Caco-2 (cell line): ENCODE measurements at places on chromosomes 2 and 18. TPM values are rescaled to one million over a fixed set of nuclear protein-coding genes. Genes with fewer than 3 reads are reported as not detected.

- H3K36me3 ChIP-seq: no peaks in the 10 kb centered on the region
- H3K4me1 ChIP-seq: peaks cover 27% of the 10 kb centered on the region
- H3K4me3 ChIP-seq: no peak overlapping the region
- no peaks in the 10 kb centered on the region for H3K27me3 ChIP-seq
- H3K27ac ChIP-seq: no peak overlapping the region
- DNase-seq: peak; percentile 82
These were observed 30.3 kb downstream of the MAIP1 start for GRCh38 chr2:199985625-199986207.

DNA sequence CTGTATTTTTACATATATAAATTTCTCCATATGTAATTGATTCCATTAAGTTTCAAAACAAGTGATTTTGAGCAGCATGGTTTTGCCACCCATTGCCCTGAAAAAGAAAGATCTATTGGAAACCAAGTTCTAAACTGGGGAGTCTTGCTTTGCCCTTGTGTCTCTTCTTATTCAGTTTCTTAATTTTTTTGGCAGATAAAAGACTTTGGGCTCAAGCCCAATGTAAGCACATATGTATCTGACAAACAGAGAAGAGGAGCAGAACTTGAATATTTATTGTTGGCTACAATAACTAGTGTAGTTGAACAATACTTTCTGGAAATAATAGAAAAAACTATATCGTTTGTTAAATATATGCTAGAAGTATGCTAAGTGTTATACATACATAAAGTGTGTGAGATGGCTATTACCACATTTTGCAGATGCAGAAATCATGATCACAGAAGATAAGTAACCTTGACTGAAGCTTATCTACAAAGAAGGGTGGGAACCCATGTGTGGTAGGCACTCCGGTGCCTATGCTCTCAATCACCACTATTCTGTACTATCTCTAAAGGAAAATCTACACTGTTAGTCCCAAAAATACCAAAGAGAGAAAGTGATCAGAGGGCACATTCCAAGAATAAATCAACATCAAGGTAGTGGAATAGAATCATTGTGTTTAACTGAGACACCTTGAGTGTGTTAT is 109.1 kb downstream of the PLA2R1 start:
- H3K27me3 ChIP-seq: no peaks in the 10 kb centered on the region
- no peaks in the 10 kb centered on the region for H3K36me3 ChIP-seq
- DNase-seq: no peak
- no peak overlapping the region for H3K4me3 ChIP-seq
- H3K4me1 ChIP-seq: no peaks in the 10 kb centered on the region

GRCh38 chr2:137254052-137254451 is 488.7 kb downstream of the THSD7B start:
- no peaks in the 10 kb centered on the region for H3K27me3 ChIP-seq
- H3K4me1 ChIP-seq: no peaks in the 10 kb centered on the region
- no peaks in the 10 kb centered on the region for H3K36me3 ChIP-seq
- no peak overlapping the region for H3K27ac ChIP-seq

The CXCR4 gene
- 1.00 and 1.4 TPM in 2 replicates for total RNA-seq

The KCNE4 gene
- not detected in 2 replicates for total RNA-seq

DNA sequence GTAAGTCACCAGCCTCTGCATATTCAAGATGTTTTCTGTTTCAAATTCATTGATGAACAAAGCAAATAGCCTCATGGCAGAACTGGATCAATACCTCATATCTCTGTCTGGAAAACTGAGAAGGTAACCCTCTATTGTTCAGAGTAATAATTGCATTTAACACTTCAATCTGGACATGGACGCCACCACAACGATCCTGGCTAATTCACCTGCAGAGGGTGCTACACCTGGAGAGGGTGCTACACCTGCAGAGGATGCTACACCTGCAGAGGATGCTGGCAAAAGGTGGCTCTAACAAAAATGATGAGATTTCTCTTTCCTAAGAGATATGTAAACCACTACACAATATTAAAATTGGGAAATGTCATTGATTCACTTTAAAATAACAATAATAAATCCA is 183.1 kb upstream of the HNRNPA3 start:
- peak; percentile 53 for DNase-seq
- no peak overlapping the region for H3K27ac ChIP-seq
- H3K27me3 ChIP-seq: peaks cover 1% of the 10 kb centered on the region; the same call in 1 of the 2 replicates
- no peak overlapping the region for H3K4me3 ChIP-seq
- H3K36me3 ChIP-seq: no peaks in the 10 kb centered on the region

The GRP gene
- not detected in 2 replicates for total RNA-seq

- H3K4me1 ChIP-seq: no peaks in the 10 kb centered on the region
- no peaks in the 10 kb centered on the region for H3K27me3 ChIP-seq
- H3K27ac ChIP-seq: no peak overlapping the region
- no peak for DNase-seq
- H3K4me3 ChIP-seq: no peak overlapping the region
These were observed 6.0 kb downstream of the SOX11 start for GRCh38 chr2:5698134-5698533.

The KIAA2012 gene
- 0.27 and 0.37 TPM in 2 replicates for total RNA-seq

DNA sequence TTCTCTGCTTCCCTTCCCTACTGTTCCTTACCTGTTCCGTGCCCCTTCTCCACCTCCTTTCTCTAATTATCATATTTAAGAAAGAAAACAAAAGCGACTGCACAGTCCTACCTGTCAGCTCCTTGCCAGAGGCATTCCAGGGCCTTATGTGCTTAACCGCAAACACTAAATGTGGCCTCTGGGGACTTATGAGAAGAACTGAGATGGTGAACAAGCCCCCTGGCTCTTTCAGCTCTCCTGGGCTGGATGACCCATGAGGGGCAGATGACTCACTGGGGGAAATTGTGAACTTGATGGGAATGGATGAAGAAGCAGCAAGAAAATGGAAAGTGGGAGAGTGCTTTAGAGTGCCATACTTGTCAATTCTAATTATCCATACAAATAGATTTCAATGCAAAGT is 106.3 kb upstream of the LYPD1 start:
- no peak overlapping the region for H3K4me3 ChIP-seq
- H3K27ac ChIP-seq: no peak overlapping the region
- no peak for DNase-seq
- peaks cover 11% of the 10 kb centered on the region; the same call in 1 of the 2 replicates for H3K4me1 ChIP-seq
- no peaks in the 10 kb centered on the region for H3K36me3 ChIP-seq
- H3K27me3 ChIP-seq: no peaks in the 10 kb centered on the region

GRCh38 chr2:119483896-119484718 is 40.2 kb downstream of the SCTR start:
- H3K4me1 ChIP-seq: peaks cover 53% of the 10 kb centered on the region
- H3K27me3 ChIP-seq: no peaks in the 10 kb centered on the region
- H3K4me3 ChIP-seq: no peak overlapping the region
- peak overlapping the region; percentile 56 for H3K27ac ChIP-seq

DNA sequence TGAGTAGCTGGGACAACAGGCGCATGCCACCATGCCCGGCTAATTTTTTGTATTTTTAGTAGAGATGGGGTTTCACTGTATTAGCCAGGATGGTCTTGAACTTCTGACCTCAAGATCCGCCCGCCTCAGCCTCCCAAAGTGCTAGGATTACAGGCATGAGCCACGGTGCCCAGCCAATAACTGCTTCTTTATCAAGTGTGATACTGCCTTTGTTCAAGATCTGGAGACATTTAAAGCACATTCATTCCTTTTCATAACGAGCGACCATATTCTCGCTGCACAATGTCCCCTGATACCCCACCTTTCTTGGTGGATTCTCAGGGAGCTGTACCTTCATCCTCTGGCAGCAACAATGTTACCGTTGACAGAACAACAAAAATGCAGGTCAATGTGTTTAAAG is 75.4 kb downstream of the PIEZO2 start:
- H3K4me3 ChIP-seq: no peak overlapping the region
- no peaks in the 10 kb centered on the region for H3K27me3 ChIP-seq
- DNase-seq: no peak
- no peaks in the 10 kb centered on the region for H3K36me3 ChIP-seq

- no peaks in the 10 kb centered on the region for H3K27me3 ChIP-seq
- H3K36me3 ChIP-seq: no peaks in the 10 kb centered on the region
- H3K4me3 ChIP-seq: no peak overlapping the region
- no peak overlapping the region for H3K27ac ChIP-seq
- no peaks in the 10 kb centered on the region for H3K4me1 ChIP-seq
- DNase-seq: no peak
These were observed 635.7 kb upstream of the NRXN1 start for GRCh38 chr2:51667679-51668078.

GRCh38 chr18:58392324-58393000 is 236.4 kb downstream of the ALPK2 start:
- H3K27ac ChIP-seq: no peak overlapping the region
- no peaks in the 10 kb centered on the region for H3K4me1 ChIP-seq
- no peak for DNase-seq
- no peaks in the 10 kb centered on the region; the same call in 1 of the 2 replicates for H3K36me3 ChIP-seq
- no peak overlapping the region for H3K4me3 ChIP-seq

The AQP12B gene
- not detected in 2 replicates for total RNA-seq

DNA sequence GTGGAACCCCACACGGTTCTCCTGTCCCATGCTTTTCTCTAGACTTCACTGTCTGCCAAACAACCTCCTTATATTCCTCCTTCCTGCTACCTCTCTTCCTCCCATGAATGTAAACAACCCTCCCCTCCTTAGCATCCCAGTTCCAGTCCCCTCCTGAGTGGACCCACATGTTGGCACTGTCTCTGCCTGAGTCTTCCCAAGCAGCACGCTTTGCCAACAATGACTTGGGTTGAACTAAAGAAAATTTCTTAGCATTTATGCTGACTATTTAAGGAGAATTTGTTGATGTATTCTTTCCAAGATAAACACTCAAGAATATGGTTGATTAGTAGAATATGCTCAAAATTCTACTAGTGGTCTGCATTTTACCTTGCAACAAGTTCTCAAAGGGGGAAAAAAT is 338.0 kb downstream of the TNS1 start:
- no peak overlapping the region for H3K27ac ChIP-seq
- H3K27me3 ChIP-seq: no peaks in the 10 kb centered on the region
- no peaks in the 10 kb centered on the region for H3K36me3 ChIP-seq
- no peak for DNase-seq
- H3K4me3 ChIP-seq: no peak overlapping the region

The CCL20 gene
- total RNA-seq: 2.8 and 3.5 TPM in 2 replicates

The CCDC102B gene
- total RNA-seq: 0.60 and 1.1 TPM in 2 replicates

The PPP1R1C gene
- total RNA-seq: 2.8 and 3.9 TPM in 2 replicates

DNA sequence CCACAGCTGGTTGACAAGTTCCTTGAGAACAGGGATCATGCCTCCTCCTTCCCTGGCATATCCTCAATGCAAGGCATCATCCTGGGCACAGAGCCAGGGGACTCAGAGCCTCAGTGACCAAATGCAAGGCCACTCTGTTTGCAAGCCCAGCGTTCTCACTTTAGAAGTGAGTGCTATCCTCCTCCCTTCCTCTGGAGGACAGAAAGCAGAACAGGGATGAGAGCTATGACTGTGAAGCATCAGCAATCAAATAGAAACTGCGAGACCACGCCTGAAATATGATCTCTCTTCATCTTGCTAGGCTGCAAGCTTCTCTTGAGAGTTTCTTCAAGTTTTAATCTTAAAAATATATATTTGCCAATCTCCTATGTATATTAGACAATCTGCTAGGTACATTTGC is 119.8 kb downstream of the LRATD1 start:
- H3K4me3 ChIP-seq: no peak overlapping the region
- H3K36me3 ChIP-seq: no peaks in the 10 kb centered on the region
- no peak for DNase-seq
- H3K27me3 ChIP-seq: no peaks in the 10 kb centered on the region
- H3K27ac ChIP-seq: no peak overlapping the region
- H3K4me1 ChIP-seq: no peaks in the 10 kb centered on the region

- H3K4me3 ChIP-seq: no peak overlapping the region
- no peaks in the 10 kb centered on the region for H3K36me3 ChIP-seq
- H3K27ac ChIP-seq: no peak overlapping the region
- H3K4me1 ChIP-seq: peaks cover 19% of the 10 kb centered on the region; the same call in 1 of the 2 replicates
- no peak for DNase-seq
- no peaks in the 10 kb centered on the region for H3K27me3 ChIP-seq
These were observed 42.0 kb downstream of the CCDC148 start for GRCh38 chr2:158414538-158414937.

- no peak for DNase-seq
- H3K27ac ChIP-seq: no peak overlapping the region
- H3K27me3 ChIP-seq: no peaks in the 10 kb centered on the region
- no peak overlapping the region for H3K4me3 ChIP-seq
These were observed 63.9 kb downstream of the ARHGAP15 start for GRCh38 chr2:143193121-143193520.

The IL36G gene
- not detected in 2 replicates for total RNA-seq

The CYBRD1 gene
- total RNA-seq: 6.5 and 9.7 TPM in 2 replicates

DNA sequence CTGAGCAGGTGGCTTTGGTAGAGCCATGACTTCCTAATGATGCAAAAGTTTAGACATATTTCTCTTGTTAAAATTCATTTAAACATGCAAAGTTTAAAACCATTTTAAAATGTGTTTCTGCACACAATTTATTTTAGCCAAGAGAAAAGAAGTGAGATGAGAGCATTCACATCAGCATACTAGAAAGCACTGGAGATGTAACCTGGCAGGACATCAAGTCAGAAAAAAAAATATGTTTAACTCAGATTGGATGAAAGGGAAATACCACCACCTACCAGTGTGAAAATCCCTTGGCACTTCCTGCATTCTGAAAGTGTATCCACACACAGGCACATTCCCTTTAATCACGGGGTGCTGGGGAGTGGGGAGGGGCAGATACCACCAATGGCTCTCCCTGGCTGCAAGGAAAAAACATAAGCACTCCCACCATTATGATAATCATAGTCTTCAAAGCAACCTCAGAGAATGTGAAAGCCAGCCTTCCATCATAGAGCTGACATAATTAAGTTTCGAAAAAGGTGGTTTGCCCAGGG is 25.0 kb downstream of the DNER start:
- H3K4me1 ChIP-seq: no peaks in the 10 kb centered on the region
- no peaks in the 10 kb centered on the region for H3K27me3 ChIP-seq
- DNase-seq: no peak
- H3K4me3 ChIP-seq: no peak overlapping the region
- H3K36me3 ChIP-seq: no peaks in the 10 kb centered on the region

DNA sequence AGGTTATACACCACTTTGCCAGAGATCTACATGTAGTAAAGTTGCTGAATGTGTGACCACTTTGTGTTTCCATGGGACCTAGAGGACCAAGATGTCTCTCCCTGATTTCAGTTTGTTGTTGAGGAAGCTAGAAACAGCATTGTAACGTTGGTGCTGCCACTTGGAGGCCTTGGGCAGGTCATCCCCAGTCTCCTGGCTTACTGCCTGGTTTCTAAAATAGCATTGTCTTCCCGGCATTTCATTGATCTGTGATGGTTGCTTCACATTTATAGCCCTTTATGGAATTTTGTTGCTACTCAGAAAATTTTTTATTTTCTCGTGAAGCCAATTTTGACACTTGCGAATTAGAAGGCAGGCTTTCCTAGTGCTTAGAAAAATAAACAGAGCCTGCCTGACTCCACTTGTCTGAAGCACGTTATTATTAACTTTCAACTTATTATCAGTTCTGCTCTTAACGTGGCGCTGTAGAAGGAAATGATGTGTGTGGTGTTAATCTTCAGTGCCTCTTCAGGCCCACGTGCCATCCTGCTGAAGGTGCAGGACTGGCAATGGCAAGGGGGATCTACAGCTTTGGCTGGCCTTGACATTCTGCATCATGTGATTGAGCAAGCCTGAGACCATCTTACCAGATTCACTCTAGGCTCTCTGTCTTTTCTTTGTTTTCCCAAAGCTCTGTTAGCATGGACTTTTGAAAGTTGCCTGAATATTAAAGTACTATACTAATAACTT is 59.9 kb downstream of the INPP4A start:
- H3K4me3 ChIP-seq: no peak overlapping the region
- no peak for DNase-seq
- no peaks in the 10 kb centered on the region for H3K36me3 ChIP-seq
- no peak overlapping the region for H3K27ac ChIP-seq
- H3K4me1 ChIP-seq: no peaks in the 10 kb centered on the region; the same call in 1 of the 2 replicates

The DYNAP gene
- not detected in 2 replicates for total RNA-seq
